ENCODE measurements at places on chromosomes 16 and 17.

GRCh38 chr16:75745242-75745641 lies 19.0 kb upstream of the CPHXL start:
- DNase-seq = no peak

- no peak for DNase-seq
These were observed 144.6 kb downstream of the SNX29 start for GRCh38 chr16:12120982-12121652.

DNA sequence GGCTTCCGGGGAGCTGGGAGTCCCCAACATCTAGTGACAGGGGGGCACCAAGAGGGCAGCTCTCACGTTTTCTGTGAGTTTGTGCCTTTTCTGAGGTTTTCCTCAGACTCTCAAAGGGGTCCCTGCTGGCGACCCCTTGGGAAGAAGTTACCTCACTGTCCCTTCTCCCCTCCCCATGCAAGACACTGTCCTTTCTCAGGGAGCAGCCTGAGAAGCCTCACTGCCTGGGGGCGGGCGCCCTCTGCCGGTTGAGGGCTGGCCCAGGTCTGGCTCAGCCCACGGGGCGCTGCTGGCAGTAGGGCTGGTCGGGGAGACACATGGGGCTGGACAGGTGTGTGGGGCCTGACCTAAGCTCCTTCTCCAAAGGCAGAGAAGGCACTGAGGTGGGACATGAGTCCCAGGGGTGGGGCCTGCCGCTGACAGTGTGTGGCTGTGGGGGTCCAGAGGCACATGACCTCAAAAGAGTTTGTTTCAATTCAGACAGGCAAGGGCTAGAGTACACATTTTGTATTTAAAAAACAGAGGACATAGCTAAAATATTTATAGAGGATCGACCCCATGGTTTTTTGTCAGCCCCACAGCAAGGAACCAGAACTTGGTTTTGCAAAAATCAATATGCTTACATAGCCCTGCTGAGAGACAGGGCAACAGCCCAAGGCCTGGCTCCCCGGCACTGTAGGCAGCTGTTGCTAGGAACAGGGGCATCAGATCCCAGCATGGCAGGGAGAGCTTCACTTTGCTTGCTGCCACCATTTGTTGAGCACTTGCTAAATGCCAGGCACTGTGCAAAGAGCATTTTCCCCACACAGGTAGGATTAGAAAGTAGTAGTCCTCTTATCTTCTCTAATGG lies 18.5 kb upstream of the ALDH3A1 start:
- no peak for DNase-seq

DNA sequence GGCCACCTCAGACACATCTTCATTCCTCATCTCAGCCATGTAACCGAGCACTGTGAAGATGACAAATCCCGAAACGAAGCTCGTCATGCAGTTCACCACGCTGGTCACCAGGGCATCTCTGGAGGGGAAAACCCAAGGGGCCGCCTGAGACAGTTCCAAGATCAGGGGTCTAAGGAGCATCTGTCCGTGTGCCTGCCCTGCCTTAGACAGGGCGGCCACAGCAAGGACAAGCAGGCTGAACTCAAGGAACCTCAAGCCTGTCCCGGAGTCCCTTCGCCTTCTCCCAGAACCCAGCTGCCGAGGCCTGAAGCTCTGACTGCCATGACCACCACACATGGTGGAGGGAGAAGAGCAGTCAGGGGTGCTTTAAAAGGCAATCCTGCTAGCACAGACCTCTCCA lies 22.7 kb downstream of the SLC6A4 start:
- no peak for DNase-seq

DNA sequence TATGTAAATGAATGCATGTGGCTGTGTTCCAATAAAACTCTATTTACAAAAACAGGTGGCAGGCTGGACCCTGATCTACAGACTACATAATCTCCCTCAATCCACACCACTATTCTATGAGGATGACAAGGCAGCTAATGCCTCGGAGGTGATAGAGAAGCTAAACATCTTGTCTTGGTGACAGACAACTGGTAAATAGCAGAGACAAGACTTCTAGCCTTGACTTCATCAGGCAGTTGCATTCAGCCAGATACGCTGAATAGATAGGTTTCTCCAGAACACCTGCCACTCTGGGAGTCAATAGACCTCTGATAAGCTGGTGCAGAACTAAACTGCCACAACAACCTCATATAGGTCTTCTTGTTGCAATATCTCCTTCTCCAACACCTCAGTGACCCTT lies 3.3 kb downstream of the ATPAF2 start:
- DNase-seq = no peak

GRCh38 chr17:17303847-17304490 lies 796 bp downstream of the NT5M start:
- DNase-seq = no peak

DNA sequence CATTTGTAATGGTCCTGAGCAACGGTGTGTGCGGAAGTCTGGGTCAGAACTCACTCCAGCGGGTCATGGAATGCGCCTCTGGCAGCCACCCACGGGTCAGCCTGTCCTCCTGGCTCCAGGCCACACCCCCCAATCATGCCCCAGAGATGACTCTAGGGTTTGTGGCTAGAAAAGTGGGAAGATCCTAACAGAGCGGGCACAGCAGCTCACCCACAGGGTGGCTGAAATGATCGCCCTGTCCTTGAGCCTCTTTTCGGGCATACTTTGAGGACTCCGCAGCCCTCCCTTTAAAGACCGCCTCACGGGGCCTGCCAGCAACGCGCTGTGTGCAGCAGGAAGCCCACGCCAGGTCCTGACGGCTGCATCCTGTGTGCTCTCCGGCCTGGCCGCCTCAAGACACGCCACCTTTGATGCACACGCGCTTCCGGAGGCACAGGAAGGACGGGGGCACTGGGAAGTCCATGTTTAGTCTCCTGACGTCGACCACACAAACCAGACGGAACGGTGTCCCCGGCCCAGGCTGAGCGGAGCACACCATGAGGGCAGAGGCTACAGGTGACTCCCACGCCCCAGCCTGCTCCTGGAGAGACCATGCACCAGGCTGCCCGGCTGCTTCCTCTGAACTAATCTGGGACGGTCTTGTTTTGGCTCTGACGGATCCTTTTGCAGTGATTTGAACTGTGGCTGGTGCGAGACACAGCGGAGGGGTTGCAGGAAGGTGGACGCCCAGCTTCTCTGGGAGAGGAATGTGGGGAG lies 92.9 kb downstream of the TBC1D16 start:
- DNase-seq = no peak

DNA sequence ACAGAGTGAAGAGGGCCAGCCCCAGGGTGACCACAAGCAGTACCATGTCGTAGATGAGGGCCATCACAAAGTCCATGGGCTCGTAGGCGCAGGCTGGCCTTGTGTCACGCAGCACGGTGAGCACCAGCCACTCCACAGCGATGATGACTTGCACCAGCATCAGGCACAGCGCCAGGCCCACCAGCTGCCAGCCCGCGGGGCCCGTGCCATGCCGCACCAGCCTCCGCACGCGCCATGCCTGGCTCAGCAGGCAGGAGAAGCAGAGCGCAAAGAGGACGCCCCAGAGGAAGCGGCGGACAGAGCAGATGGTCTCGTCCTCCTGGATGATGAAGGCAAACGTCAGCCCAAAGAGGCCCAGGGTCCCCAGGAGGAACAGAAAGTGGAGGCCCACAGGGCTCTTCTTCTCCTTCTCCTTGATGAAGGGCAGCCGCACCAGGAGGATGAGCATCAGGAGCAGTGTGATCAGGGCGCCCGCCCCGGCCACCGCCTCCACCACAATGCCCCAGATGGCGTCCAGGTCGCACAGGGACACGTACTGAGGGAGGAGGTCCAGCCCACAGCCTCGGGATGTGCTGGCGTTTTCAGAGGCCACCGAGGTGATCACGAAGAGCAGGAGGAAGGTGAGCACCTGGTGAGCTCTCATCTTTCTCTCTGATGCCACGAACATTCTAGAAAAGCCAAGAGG lies 12.3 kb downstream of the GPRC5B start:
- no peak for DNase-seq

DNA sequence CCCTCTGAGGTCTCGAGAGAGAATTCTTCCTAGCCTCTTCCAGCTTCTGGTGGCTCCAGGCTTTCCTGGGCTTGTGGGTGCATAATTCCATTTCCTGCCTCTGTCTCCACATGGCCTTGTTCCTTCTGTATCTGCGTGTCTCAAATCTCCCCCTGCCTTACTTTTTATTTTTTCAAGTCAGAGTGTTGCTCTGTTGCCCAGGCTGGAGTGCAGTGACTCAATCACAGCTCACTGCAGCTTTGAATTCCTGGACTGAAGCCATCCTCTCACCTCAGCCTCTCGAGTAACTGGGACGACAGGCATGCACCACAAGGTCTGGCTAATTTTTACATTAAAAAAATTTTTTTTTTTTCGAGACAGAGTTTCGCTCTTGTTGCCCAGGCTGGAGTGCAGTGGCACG lies 120.6 kb downstream of the SHISA9 start:
- DNase-seq = no peak

DNA sequence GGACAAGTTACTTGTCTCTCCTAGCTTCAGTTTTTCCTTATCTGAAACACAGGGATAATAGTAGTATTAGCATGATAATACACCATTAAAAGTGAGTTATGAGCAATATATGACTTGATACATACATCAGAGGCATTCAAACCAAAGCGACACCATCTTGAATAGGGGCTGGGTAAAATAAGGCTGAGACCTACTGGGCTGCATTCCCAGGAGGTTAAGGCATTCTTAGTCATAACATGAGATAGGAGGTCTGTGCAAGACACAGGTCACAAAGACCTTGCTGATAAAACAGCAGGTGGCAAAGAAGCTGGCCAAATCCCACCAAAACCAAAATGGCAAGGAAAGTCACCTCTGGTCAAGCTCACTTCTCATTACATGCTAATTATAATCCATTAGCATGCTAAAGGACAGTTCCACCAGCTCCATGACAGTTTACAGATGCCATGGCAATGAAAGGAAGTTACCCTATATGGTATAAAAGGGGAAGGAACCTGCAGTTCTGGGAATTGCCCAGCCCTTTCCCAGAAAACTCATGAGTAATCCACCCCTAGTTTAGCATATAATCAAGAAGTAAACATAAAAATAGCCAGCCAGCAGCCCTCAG lies 37.2 kb upstream of the HS3ST3A1 start:
- DNase-seq = no peak

GRCh38 chr17:73498886-73499554 lies 145.2 kb downstream of the SDK2 start:
- no peak for DNase-seq

GRCh38 chr16:10081201-10081940 lies 100.9 kb downstream of the GRIN2A start:
- DNase-seq = no peak

DNA sequence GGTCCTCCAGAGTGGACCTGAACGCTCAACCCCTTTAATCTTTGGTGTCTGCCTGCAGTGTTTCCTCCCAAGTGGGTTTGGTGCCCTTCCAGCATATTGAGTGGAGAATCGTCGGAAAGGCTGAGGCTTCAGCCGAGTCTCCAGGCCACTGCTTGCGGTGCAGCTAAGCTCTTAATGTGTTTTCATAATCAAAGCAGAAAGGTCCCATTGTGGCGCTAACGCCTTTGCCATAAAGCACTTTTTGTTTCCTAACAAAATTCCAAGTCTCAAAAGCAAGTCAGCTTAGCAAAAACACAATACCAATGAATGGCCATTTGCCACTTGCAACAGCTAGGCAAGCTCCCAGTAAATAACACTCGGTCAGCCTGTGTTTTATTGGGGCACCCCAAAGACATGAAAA lies 57.6 kb downstream of the KSR1 start:
- DNase-seq = no peak

GRCh38 chr16:56847173-56847910 lies 17.7 kb upstream of the SLC12A3 start:
- no peak for DNase-seq

GRCh38 chr17:17740615-17741348 lies 59.5 kb downstream of the RAI1 start:
- no peak for DNase-seq

- no peak for DNase-seq
These were observed 61.4 kb downstream of the NFATC3 start for GRCh38 chr16:68146585-68146984.

DNA sequence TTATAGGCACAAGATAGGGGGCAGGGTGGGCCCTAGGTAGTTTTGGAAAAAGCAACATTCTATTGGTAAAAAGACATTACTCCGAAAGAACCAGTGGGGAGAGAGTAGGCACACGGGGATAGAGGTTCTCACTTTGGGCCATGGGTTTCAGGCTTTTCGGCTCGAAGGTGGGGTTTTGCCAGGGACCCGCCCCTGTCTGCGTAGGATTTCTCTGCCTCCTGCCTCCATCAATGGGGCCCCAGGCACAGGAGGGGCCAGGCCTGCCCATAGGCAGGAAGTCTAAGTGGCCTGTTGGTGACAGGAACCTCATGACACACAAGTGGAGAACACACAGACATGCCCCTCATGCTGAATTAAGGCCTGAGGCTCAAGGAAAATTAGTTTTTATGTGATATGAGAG lies 57.5 kb downstream of the RNF213 start:
- DNase-seq = no peak

GRCh38 chr16:87569601-87570571 lies 32.4 kb upstream of the JPH3 start:
- DNase-seq = no peak

GRCh38 chr16:85195900-85196772 lies 83.9 kb upstream of the CIBAR2 start:
- DNase-seq = no peak

GRCh38 chr17:82237746-82238471 lies 9.1 kb downstream of the SLC16A3 start:
- DNase-seq = no peak

DNA sequence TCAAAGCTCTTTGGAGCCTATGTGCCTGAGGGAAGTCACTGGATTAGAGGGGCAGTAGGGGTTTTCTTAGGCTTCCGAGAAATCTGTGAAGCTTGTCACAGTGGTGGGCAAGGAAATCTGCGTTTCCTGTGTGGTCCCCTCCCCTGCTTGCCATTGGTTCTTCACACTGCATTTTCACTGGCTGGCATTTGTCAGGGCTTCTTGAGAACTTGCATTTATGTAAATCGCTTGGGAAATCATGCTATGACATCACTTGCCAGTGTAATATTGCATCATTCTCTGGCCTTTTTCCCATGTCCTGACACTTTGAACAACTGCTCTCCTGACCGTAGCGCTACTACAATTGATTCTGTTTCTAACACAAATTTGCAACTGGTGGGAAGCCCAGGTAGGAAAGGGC lies 1.8 kb downstream of the CACNG3 start:
- no peak for DNase-seq

DNA sequence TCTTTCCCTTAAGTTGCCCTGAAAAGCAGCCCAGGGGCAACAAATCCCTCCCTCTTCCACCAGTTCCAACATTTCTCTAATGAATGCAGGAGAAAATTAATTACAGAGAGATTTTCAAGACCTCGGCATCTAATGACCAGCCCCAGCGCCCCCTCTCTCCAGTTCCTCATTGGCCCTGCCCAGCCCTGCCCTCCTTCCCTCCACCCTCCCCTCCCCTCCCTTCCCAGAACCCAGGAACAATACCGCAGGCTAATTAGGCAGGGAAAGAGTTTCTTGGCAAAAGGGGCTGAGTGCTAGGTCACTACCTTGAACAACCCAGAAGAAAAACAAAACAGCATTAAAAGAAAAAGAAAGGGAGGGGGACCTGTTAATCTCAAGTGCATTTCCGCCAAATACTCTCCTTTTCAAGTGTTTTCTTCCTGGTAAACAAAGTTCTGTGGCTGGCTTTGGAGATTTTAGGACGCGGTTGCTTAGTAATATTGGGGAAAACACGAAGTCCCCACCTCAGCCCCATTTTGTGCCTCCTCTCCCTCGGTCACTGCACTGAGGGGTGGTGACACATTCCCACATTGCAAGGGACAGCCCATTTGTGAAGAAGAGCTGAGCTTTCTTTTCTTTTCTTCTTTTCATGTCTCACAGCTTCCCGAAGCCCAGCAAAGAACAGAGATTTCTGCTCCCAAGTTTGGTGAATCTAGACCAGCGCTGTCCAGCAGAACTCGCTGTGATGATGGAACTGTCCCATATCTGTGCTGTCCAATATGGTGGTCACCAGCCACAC lies 215.4 kb downstream of the SOX9 start:
- DNase-seq = no peak
